ENCODE measurements at places on chromosomes 1 and 21.

- DNase-seq: no peak
These were observed 92.5 kb downstream of the PBX1 start for GRCh38 chr1:164651351-164651951.

DNA sequence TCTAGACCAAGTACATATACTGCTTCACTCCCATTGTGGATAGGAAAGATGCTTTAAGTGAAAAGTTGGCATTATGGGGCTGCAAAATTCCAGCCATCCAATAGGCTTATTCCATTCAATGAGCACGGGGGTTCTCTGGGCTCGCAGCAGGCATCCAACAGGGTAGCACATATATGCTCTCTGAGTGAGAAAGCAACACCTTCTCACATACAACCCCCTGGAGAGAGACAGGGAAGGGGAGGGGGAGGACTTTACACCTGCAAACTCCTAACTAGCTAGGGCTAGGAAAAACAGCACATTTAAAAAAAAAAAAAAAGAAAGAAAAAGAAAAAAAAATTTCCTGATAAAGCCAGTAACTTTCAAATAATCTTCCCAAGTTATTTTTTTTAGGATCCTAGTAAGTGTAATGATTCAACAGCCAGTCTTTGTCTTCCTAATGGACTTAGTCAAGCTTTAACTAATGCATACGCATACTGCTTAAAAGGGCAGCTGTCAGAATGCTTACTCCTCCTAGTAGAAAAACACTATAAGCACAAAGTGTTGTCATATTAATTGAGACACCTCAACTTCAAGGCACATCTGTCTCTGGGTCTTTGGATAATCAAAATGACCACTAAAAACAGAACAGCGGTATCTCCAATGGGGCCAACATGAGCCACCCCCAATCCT is 18.7 kb downstream of the PSMB2 start:
- DNase-seq: no peak

GRCh38 chr1:178168536-178168935 is 74.6 kb downstream of the RASAL2 start:
- DNase-seq: no peak

DNA sequence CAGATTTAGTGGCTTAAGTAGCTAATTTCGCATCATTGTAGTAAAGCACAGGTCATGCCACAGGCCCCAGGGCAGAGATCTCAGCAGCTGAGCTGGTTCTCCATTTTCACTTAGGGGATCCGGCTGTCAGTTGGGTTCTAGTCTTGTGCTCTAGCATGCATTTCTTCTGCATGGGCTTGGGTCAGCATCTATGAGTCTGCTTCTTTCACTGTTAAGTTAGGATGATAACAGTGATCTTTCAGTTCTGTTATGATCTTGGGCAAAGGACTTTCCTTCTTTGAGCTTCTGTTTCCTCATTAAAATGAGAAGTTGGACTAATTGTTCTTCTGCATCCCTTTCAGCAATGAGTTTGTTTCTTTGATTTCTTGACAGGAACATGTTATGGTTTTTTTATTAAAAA is 123.6 kb upstream of the DNAH14 start:
- no peak for DNase-seq

GRCh38 chr1:174000371-174000770 is 21.8 kb downstream of the RC3H1 start:
- no peak for DNase-seq

GRCh38 chr1:52127181-52128180 is 14.4 kb upstream of the ZFYVE9 start:
- no peak for DNase-seq

DNA sequence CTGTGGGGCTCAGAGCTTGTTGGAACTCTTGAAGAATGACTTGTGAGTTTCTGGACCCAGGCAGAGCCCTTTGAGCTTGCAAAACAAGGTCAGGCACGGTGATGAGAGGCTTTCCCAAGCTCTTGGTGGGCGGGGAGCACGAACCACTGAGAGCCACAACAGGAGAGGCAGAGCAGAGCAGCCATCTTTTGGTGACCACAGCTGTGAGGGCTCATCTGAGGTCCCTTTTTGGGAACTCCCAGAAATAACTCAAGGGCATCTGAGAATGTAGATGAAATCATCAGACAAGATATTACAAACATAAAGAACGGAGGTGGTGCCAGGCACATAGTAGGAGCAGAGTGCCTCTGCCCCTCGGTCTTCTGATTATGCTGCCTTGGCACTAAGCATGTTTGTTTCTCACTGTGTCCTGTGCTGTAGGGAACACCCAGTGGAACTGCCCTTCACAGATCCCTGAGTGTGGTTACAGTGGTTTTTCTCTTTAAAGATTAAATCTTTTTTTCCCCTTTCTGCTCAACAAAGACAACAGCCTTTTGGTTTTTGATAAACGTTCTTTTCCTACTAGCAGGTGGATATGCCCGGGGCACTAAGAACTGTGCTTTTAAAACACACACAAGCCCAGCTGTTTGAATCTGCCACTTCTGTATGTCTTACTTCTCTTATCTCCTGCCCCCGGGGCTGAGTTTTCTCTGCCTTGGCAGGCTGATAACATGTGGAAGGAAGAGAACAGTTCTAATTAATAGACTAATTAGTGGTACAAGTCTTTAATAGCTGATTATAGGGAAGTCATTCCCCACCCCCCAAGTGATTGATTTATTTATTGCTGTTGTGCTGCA is 37.7 kb downstream of the CD34 start:
- DNase-seq: no peak

DNA sequence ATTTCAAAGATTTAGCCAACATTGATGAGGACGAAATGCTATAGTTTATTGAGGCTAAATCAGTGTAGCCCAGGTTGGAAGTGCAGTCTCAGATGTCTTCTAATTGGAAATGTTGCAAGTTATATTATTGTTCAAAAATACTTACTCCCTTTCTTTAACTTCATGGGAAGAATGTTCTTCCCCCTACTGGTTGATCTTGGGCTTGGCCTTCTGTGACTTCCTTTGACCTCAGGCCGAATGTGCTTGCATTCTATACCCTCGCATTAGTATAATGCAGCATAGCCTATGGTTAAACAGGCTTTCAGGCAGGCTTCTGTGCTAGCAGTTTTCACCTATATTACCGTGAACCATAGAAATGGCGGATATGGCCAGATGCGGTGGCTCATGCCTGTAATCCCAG is 77.3 kb downstream of the RPE65 start:
- no peak for DNase-seq

DNA sequence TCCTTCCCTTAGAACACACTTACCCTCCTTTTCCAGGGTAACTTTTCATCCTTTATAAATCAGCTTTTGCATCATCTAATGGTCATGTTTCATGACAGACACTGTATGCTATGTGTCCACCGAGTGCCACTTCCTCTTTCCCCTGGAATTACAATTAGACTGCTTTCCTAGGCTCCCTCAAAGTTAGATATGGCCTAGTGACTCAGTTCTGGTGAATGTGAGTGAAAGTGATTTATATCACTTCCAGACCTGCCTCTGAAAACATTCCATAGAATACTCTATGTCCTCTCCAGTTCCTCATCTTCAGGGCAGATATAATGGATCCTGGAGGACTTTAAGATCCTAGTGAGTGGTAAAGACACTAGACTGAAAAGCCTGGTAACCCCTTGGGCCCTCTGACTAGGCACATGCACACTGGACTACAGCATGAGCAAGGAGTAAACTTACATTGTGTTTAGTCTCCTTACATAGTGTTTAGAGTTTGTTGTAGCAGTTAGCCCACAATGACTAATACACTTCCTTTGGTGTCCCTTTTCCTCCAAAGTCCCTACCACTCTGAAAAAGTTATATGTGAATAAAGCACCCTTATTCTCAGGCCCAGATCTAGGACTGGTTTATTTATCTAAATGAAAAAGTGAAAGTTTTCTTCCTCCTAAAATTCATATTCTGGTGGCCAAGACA is 59.3 kb downstream of the GPR88 start:
- DNase-seq: no peak

DNA sequence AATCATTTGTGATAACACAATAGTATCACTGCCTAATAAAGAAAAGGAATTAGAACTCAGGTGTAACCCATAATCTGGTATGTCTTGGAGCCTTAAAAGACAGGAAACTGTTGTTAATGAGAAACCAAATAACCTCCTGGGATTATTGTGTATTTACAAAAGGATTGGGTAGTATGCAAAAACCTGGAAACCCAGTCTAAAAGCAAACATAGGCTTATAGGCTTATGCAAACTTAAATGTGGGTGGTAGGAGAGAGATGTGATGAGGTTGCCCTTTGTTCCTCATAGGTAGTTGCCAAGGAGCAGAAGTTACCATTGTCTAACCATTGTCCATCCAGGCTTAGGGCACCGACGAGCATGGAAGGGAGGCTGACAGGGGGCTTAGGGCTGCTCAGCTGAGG is 165.8 kb downstream of the AK5 start:
- no peak for DNase-seq

- no peak for DNase-seq
These were observed 3.5 kb downstream of the C1orf159 start for GRCh38 chr1:1112237-1112985.

- DNase-seq: peak; percentile 46
These were observed 746 bp downstream of the AK4 start for GRCh38 chr1:65148548-65149350.

GRCh38 chr1:9111957-9112356 is 16.9 kb downstream of the GPR157 start:
- DNase-seq: no peak

- no peak for DNase-seq
These were observed 11.0 kb upstream of the SERBP1 start for GRCh38 chr1:67441183-67441582.

GRCh38 chr1:35929730-35930592 is 944 bp upstream of the AGO3 start:
- peak; percentile 17 for DNase-seq

- no peak for DNase-seq
These were observed 47.6 kb downstream of the ACP6 start for GRCh38 chr1:147622731-147623130.

GRCh38 chr1:203284411-203285123 is 20.8 kb upstream of the BTG2 start:
- DNase-seq: no peak

DNA sequence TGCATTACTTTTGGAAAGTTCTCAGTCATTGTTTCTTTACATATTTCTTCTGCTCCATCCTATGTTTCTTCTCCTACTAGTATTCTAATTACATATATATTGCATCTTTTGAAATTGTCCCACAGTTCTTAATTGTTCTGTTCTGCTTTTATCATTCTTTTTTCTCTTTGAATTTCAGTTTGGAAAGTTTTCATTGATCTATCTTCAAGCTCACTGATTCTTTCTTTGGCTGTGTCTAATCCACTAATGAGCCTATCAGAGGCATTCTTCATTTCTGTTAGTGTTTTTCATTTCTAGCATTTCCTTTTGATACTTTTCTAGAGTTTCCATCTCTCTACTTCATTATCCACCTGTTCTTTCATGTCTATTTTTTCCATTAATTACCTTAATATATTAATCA is 159.0 kb upstream of the KCNJ15 start:
- DNase-seq: no peak

DNA sequence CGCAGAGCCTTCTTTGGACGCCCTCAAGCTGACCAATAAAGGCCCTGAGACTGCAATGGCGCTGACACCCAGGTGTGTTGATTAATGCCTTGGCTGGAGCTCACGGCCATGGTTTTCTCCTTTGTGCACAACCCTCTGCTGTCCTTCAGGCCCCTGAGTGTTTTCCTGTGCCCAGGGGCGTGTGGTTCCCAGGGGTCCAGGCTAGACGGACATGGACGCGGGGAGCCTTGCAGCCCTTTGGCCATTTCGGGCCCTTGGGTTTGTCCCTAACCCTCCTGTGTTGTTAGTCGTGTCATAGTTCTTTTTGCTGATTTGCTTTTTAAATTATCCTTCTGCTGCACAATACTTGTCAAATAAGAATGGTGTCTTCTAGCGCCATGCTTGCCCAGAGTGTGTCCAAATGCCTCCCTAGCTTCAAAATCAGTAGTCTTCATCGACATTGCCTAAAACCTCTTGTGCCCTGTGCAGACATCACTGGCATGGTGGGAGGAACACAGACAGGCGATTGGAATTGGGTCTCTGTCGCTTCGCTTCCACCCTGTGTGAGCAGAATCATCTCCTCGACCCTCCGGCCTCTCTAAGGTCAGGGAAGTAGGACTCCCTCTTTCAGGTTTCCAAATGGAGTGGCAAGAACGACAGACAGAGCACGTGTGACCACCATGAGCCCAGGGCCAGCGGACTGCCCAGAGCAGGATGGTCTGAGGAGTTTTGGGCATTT is 1.9 kb downstream of the KRTAP10-4 start:
- no peak for DNase-seq

DNA sequence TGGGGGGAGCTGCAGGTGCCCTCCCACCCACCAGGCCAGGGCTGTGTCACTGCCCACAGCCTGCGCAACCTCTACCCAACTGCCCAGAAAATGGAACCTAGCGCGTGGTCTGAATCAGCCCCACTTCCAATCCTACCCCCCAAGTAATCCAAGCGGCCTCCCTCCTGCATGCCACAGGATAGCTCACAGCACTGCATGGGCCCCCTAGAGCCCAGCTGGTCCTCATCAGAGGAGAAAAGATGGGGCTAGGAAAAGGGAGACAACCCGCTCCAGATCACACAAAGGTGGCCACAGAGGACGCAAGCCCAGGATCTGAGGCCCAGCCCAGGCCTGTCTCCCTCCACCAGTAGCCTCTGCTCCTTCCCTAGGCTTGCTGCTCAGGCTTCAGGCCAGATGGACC is 6.2 kb downstream of the ADGRB2 start:
- no peak for DNase-seq

- DNase-seq: no peak
These were observed 56.3 kb downstream of the PALMD start for GRCh38 chr1:99702221-99702620.

GRCh38 chr21:14072761-14073535 is 137.8 kb downstream of the LIPI start:
- DNase-seq: no peak

GRCh38 chr21:37276377-37276776 is 9.2 kb upstream of the VPS26C start:
- DNase-seq: no peak

DNA sequence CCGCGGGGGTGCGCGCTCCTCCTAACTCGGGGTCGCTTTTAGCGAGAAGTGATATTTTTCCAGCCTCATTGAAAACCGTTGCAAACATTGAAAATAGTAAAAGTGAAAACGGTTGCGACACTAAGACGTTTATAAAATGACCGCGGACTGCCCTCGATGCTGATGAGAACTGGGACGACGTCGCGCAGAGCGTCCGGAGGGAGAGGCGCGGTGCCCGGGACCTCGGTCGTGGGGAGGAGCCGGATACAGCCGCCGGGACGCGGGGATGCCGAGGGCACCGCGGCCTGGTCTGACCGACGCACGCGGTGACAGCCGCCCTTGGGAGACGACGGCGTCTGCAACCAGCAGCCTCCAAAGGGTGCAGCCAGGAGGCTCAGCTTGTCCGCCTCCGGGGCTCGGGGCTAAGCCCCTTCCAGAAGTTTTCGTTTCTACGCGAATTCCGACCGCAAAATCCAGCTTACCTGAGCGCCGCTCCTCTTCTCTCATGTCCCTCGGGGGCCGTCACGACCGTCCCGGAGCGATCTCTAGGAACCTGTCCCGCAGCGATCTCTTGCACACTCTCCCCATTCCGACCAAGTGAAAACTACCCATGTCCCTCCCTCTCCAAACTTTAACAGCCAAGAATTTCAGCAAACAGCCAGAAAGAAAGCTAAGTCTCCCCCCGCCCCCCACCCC is 144.4 kb upstream of the ETS2 start:
- DNase-seq: no peak

Data from HuH-7.5 (cell line).